MCF 10A (cell line): ENCODE measurements at places on chromosomes 7 and 10.
A peak's percentile ranks its signal among the peaks of the same experiment; 100 is the strongest.

GRCh38 chr7:97118306-97118917 lies 914 bp downstream of the SDHAF3 start:
- peak; percentile 9 for DNase-seq

GRCh38 chr7:50560865-50561351 lies 4.3 kb downstream of the DDC start:
- DNase-seq, result no peak

DNA sequence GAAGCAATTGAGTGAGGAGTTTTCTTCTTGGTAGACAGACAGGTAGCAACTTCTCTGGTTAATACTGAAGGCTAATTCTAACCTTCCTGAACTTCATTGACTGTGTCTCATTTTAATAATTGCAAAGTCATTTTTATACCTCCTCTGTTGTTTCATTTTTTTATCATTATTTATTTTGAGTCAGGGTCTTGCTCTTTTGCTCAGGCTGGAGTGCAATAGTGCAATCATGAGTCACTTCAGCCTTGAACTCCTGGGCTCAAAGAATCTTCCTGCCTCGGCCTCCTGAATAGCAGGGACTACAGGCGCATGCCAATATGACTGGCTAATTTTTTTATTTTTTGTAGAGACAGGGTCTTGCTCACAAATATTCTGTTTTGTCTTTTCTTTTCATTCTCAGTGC lies 45.4 kb downstream of the APBB1IP start:
- no peak for DNase-seq

GRCh38 chr10:11864727-11865126 lies 41.6 kb downstream of the PROSER2 start:
- no peak for DNase-seq

- DNase-seq, result no peak
Measured at GRCh38 chr7:47743965-47744591, 162.2 kb upstream of the TNS3 start.

- DNase-seq, result no peak
Measured at GRCh38 chr7:46368871-46369270, 447.8 kb upstream of the IGFBP3 start.

GRCh38 chr10:28558186-28558585 lies 25.3 kb downstream of the WAC start:
- DNase-seq, result no peak

DNA sequence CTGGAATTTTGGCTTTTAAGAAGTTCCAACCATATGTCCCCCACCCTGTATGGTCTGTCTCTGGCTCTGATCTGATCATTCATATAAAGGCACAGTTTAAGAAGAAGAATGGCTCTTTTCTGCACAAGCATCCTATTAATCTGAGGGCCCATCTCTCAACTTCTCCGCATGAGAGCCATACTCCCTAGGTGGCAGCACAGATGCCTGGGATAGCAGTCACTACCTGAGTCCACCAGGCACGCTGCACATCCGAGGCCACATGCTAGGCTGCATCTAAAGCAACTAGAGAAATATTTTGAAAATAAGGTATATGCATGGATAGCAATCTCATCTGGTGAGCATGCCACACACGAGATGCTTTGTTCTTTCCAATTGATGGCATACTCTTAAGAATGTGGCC lies 565.5 kb downstream of the PARD3 start:
- peak; percentile 26 for DNase-seq

DNA sequence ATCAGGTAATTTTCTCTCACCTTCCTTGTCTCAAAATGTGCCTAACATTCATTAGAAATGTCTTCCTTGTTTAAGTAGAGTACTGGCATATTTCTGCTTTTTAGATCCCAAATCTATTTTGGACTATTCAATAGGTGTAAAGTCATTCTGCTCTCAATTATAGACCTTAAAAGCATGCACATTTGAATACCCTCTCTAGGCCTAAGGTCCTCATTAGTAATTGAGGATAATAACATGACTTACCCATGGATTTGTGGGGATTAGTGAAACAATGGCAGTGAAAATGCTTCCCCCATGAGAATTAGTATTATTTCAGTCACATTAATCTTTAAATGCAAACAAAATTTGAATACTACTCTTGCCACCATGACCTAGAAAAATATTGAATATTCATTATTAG lies 1073.0 kb upstream of the CELF2 start:
- DNase-seq, result no peak

DNA sequence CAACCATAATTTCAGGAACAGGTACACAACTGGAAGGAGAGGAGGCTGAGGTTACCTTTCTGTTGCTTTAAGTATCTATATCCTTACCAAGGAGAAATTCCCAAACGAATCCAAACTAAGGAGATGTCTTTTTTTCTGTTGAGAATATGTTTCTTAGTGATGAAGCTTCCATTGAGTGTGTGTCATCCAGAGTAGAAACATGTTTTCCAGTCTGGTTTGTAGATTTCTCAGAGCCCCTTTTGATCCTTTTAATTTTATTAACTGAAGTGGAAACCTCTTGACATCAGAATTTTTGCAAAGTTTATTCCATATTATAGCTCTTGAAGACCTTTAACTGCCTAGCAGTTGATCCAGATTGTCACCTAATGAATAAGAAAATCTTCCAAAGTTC lies 207.1 kb upstream of the FERD3L start:
- no peak for DNase-seq

GRCh38 chr7:114944745-114945625 lies 23.1 kb downstream of the MDFIC start:
- DNase-seq, result no peak

GRCh38 chr7:147833557-147833956 lies 757.0 kb upstream of the C7orf33 start:
- DNase-seq, result no peak

- no peak for DNase-seq
Measured at GRCh38 chr7:45677311-45677900, 103.2 kb downstream of the ADCY1 start.

- DNase-seq, result no peak
Measured at GRCh38 chr10:29022513-29022912, 266.4 kb upstream of the LYZL1 start.

DNA sequence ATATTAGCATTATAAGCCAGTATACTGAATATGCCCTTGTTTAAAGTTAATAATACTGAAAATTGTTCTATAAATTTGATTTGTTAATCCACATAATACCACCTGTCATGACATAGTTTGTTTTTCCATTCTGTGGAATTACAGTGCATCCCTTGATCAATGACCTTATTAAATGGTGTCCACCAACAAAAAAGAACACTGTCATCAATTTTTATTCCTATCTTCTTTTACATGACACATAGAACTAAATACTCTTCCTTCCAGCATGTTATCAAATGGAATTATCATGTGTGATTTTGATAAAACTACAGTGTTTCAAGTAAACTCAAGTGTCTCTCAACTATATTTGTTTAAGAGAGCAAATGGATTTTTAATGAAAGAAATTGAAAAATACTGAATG lies 221.8 kb upstream of the MBL2 start:
- DNase-seq, result no peak

GRCh38 chr10:12018438-12019282 lies 23.9 kb downstream of the UPF2 start:
- DNase-seq, result no peak

DNA sequence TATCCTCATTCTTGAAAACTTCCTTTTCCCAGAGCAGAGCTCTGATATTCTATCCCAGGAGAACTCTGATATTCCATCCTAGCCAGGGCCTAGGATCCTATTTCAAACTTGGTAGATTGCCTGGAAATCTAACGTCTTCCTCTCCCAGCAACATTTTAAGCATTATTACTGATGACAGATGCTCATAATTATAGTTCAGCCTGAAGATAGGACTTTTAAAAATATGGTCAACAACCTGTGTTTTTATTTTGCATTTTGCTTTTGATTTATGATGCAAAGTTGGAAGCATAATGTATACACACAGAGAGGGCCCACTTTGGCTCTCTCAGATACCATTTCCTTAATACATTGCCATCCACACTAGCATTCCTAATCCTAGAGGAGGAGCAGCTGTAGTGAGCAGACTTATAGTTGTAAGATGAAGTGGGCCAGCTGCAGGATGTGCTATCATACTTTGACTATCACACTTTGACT lies 457.4 kb upstream of the TPK1 start:
- DNase-seq, result no peak

GRCh38 chr7:80093349-80093748 lies 41.3 kb upstream of the GNAI1 start:
- DNase-seq, result no peak

- DNase-seq, result peak; percentile 73
Measured at GRCh38 chr10:102133373-102134195, 744 bp downstream of the PPRC1 start.

DNA sequence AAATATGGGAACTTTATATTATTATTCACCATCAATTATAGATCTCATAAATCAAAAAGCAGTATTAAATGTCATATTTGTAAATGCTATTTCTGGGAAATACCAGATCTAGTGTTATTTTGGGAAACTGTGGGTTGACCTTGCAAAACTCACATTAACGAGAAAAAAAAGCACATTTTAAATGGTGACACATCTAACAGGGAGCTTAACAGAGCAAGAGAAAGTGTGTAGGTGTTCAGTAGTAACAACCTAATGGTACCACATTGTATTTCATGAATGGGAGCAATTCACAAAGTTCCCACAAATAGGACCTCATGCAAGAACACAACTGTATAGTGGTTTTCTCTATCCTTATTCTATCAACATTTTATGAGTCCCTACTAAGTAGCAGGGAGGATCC lies 26.2 kb upstream of the HDAC9 start:
- DNase-seq, result no peak

DNA sequence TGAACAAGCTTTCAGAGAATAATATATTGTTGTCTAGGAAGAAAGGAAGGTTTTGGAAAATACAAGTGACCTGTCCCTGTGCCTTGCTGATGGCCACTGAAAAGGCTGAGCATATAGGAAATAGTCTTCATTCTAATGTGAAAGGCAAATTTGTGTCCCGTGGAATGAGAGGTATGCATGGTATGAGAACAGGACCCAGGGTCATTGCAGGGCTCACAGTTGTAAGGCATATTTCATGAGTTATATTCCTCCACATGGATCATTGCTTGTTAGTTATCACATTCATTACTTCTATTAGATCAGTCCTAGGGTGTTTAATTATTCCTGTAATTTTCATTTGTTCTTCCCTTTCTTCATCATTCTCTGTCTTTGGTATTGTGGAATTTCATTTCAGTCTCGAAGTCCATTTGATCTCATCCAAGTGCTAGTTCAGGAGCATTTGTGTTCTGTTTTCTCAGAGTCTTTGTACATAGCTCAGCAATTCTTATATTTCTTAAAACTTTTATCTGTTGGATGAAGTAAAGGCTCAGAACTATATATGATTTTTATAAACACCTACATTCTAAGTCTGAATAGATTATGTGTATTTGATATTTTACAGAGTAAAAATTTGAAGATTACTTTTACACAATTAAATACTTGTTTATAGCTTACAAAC lies 39.4 kb upstream of the ARHGAP21 start:
- no peak for DNase-seq

DNA sequence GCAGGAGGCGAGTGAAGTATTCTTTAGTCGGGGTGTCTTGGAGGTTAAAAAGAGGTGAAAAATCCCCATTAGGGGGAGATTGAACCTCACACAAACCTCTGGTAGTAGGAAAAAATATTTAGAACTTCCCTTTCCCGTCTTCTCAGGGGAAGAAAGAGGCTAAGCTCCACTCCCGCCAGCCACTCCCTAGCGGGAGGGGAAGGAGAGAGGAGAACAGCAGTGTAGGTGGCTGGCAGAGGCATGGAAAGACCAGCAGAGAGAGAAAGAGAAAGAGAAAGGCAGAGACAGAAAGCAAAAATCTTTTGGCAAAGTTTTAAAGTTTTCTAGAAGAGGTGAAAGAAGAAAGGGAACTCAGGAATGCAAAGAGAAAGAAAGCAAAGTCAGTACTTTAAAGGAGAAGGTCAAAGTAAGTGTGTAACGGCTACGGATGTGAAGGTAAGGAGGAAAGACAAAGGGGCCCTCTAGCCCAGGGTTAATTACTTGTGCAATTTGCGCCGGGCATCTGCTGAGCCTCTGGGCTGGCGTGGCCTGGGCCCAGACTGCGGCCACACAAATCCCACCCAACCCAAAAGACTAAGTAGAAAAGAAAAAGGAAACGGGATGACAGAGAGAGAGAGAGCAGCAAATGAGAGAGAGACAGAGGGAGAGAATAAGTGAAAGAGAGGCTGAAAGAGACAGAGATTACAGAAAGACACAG lies 72.3 kb upstream of the ZNF746 start:
- DNase-seq, result no peak

DNA sequence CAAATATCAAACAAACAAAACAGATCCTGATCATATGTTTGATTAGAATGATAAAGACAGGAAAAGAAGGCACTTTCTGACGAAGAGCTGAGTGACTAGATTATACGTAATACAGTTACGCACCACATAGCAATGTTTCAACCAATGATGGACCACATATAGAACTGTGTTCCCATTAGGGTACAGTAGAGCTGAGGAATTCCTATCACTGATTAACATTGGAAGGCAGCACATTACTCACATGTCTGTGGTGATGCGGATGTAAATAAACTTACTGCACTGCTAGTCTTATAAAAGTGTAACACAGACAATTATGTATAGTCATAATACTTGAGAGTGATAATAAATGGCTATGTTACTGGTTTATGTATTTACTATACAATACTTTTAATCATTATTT lies 98.3 kb downstream of the PTN start:
- no peak for DNase-seq

- no peak for DNase-seq
Measured at GRCh38 chr7:138515001-138515528, 55.0 kb downstream of the TRIM24 start.

GRCh38 chr7:152869677-152870051 lies 110.1 kb downstream of the ACTR3B start:
- DNase-seq, result no peak

- no peak for DNase-seq
Measured at GRCh38 chr10:53977267-53977666, 823.8 kb downstream of the PCDH15 start.

GRCh38 chr7:143258831-143259230 lies 4.4 kb upstream of the GSTK1 start:
- DNase-seq, result no peak

- peak; percentile 16 for DNase-seq
Measured at GRCh38 chr10:122417667-122418066, 36.8 kb upstream of the ARMS2 start.

DNA sequence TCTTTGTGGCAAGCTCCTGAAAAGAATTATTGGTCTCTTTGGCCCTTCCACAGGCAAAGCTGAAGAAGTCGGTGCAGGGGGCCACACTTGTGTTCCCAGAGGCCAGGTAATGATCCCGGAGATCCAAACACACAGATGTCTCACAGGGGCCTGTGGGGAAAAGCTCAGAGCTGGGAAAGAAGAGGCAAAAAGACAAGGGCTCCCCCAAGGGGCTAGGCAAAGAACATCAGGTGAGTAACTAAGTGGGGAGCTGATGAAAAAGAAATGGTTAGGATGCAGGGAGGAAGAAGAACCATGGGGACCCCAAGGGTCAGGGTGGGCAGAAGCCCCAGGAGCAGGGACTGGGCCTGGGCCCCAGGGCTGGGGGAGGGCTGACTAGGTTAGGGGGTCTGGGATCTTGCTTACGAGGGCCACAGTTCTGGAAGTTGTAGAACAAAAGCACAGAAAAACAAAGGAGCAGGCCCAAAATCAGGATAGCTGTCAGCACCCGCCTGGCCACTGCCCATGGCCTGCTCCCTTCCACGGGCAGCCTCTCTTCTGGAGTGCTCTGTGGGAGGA lies 1.1 kb downstream of the KEL start:
- DNase-seq, result peak; percentile 37
